ENCODE measurements at places on chromosomes 16 and 17.

DNA sequence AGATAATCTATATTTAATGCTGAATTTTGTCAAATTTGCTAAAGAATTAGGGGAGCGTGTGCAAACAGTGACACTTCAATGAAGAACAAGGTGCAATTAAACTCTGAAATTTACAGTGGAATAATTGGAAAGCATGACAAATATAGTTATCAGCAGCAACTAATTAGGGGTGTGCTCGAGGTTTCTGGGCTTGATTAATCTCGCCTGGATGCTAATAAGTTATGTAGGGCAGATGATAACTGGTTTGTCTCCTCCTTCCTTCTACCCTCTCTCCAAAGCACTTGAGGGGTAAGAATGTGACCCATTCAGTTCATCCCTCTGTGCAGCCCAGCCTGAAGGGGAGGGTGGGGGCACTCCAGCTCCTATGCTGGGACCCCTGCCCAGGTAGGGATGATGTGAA is 21.9 kb downstream of the MRM1 start:
- no peak for DNase-seq

- no peak for DNase-seq
Measured at GRCh38 chr16:66030036-66030435, 336.5 kb upstream of the CDH5 start.

DNA sequence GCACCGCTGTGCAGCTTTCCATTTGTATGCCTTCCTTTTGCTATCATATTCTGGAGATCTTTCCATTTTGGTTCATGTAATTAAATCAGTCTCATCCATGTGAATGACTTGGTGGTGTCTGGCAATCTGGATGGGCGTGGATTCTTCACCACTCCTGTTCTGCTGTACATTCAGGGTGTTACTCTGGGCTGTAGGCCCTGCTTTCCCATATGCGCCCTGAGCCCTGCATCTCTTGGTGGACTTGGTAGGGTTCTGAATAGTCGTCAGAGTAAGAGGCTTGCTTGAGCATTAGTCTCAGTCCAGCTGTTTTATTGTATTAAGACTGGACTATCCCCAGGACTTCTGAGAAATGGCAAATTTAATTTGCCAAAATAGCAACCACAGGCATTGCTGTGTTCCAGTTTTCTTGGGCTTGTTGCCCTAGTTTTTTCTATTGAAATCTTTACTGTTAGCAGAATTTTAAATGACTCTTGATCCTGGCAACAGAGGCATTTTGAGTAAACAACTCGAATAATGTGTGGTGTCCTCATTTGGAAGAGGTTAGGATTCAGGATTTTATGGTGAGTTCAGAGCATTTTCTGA is 14.9 kb downstream of the BANP start:
- no peak for DNase-seq

DNA sequence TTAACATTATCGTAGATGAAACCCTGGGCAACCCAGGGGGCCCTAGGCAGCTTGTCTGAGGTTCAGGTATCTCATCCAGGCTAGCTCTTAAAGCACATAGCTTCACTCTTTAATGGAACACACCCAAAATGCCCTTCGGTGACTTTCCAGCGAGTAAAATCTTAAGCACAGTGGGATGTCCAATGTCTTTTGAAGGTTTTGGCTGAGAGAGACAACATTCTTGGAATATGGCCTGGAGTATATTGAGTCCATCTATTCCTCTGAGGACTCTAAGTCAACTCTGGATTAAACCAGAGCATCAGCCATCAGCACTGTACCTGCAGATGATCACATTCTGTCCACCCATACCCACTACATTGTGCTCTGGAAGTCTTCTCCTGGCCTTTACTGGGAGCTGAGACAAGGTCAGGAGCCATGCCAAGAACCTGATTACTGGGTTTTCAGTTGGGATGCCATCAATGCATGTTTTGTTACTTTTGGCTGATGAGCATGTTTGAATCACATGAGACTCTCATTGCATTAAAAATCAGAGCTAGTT is 63.4 kb upstream of the CDH11 start:
- DNase-seq: no peak

GRCh38 chr16:80341263-80341662 is 199.5 kb upstream of the DYNLRB2 start:
- no peak for DNase-seq

DNA sequence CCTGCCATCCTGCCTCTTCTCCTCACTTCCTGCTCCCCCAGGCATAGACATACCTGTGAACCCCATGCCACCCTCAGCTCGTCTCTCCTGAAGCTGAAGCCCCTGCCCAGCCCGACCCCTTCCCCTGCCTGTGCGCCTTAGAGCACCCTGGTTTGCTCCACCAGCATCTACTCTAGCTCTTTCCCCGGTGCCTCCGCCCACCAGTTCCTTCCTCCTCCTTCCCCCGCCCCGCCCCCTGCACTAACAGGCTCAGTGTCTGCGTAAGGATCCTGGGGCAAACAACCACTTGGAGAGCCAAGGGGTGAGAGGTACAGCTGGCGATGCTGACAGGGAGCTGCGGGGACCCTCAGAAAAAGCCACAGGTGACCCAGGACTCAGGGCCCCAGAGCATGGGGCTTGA is 1.9 kb downstream of the GPR142 start:
- DNase-seq: no peak

GRCh38 chr16:80051040-80051439 is 450.5 kb upstream of the MAF start:
- no peak for DNase-seq

- no peak for DNase-seq
Measured at GRCh38 chr17:75834279-75834920, 9.8 kb downstream of the UNC13D start.

GRCh38 chr17:76176701-76177574 is 35.9 kb upstream of the FOXJ1 start:
- DNase-seq: no peak

GRCh38 chr17:78173097-78173715 is 4.8 kb downstream of the SYNGR2 start:
- DNase-seq: no peak

DNA sequence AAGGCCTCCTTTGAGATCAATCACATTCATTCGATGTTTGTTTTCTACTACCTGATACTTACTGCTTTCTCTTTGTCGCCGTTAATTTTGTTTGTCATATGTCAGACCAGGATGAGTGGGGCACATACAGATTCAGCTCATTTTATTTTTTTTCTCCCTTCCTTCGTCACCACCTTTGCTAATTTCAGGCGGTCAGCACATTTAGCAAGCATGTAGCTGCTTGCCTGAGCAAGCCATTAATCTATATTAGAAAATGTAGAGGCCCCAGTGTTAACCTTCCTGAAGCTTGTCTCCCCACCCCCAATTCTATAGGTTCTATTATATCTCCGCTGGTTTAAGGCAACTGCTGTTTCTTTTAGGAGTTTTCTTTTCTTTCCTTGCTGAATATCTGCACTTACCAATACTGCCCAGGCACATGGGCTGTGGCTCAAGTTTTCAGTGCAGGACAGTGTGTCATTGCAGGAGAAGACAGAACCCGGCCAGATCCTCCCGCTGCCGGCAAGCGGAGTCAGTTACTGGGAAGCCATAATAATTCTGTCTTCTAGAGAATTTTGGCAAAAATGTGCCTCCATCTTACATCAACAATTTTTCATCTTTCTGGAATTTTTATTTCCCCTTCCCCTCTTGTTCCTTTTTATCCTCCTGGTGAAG is 714.3 kb downstream of the WWOX start:
- DNase-seq: no peak

GRCh38 chr17:70158180-70158579 is 11.2 kb upstream of the KCNJ2 start:
- no peak for DNase-seq

DNA sequence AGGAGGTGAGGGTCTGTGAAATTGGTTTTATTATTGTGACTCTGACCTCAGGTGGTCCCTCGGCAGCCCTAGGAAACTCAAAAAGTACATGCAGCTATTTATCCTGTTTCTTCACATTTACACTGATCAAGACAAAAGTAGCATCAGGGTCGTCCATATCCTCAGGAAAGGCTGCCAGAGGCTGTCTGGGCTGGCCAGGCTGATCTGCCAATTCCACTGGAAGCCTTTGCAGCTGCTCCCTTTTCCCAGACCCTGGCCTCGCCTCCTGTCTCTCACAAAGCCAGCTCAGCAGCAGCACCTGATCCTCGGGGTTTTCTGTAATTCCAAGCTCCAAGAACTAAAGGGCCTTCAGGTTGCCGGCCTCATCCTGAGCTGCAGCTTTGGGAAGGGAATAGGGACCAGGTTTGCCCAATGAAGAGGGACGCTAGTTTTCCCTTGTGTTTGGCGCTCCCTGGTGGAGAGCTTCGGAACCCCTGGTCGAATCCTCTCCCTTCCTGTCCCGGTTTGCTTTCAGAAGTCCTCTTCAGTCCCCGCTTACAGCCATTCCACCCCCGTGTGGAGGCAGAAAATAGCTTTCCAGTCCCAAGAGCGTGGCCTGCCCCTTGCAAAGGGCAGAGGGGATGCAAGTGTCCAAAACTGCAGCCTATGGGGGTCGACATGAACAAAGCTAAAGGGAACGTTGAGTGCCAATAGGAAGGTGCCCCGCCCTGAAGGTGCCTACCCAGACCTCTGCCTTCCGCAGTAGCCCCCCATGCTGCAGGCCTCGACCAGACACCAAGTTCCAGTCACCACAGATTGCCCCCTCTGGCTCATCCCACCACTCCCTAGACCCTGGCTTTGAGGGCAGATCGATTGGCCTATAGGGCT is 13.4 kb downstream of the MFSD6L start:
- no peak for DNase-seq

DNA sequence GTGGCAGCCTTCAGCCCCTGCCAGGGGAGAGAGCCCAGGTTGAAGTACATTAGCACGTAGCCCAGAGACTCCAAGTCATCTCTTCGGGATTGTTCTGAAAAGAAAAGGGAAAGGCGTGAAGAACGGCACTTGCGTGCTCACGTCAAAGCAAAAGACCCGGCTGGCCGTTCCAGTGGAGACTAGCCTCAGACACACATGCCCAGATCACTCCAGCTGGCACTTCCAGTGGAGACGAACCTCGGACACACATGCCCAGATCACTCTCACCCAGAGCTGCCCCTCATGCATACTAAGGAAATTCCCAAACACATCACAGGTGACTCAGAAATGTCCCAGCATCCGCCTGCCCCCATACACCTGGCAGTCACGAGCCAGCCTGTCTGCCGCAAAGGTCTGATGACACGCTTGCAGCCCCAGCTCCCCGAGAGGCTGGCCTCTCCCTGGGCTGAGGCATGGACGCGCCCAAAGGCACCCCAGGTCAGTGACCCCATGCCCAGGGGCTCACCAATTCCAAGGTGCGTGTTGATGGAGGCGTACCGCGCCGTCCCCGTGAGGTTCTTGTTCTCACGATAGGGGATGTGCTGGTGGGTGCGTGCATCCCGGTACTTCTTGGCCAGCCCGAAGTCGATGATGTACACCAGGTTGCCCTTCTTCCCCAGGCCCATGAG is 20.9 kb downstream of the CSNK1D start:
- no peak for DNase-seq

GRCh38 chr16:8588682-8589056 is 1.6 kb downstream of the TMEM114 start:
- DNase-seq: no peak

GRCh38 chr16:10877472-10877946 is 507 bp downstream of the CIITA start:
- no peak for DNase-seq

- no peak for DNase-seq
Measured at GRCh38 chr17:36870720-36870999, 66.6 kb upstream of the LHX1 start.

DNA sequence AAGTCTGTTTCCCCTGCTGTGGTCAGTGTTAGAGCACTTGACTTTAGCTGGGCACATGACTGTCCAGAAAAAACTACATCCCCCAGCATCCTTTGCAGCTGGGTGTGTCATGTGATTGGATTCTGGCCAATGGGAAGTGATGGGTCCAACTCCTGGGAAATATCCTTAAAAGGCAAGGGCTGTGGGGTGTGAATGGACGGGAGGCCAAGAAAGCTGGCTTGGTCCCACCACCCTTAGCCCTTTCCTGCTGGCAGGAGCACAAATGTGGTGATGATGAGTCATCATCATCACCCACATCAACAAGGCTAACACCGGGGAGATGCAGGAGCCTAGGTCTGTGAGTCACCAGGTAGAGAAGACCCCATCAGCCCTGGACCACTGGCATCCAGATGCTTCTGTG is 341.7 kb downstream of the C16orf95 start:
- no peak for DNase-seq

DNA sequence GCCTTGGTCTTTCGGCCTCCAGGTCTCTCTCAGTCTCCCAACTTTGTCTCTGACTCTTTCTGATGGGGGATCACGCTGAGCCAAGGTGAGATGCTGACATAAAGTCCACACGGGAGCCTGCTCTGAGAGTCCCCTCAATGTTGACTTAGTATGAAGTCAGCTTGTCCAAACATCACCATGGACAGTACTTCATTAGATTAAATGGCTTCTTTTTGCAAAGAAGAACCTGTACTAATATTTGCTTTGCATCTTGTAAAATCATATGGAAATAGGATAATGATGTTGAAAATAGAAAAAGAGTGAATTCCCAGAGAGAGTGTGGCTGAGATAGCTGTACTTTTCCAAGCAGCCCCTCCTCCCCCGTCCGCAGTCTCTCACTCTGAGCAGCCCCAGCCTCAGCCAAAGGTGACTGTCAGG is 56.7 kb upstream of the SIAH1 start:
- DNase-seq: no peak

GRCh38 chr17:48236681-48237134 is 129.1 kb downstream of the SNX11 start:
- DNase-seq: no peak

GRCh38 chr16:85113913-85114312 is 1.6 kb upstream of the CIBAR2 start:
- no peak for DNase-seq

GRCh38 chr17:82126556-82127314 is 28.7 kb upstream of the FASN start:
- DNase-seq: no peak

GRCh38 chr16:49274591-49274990 is 7.0 kb downstream of the CBLN1 start:
- DNase-seq: no peak

DNA sequence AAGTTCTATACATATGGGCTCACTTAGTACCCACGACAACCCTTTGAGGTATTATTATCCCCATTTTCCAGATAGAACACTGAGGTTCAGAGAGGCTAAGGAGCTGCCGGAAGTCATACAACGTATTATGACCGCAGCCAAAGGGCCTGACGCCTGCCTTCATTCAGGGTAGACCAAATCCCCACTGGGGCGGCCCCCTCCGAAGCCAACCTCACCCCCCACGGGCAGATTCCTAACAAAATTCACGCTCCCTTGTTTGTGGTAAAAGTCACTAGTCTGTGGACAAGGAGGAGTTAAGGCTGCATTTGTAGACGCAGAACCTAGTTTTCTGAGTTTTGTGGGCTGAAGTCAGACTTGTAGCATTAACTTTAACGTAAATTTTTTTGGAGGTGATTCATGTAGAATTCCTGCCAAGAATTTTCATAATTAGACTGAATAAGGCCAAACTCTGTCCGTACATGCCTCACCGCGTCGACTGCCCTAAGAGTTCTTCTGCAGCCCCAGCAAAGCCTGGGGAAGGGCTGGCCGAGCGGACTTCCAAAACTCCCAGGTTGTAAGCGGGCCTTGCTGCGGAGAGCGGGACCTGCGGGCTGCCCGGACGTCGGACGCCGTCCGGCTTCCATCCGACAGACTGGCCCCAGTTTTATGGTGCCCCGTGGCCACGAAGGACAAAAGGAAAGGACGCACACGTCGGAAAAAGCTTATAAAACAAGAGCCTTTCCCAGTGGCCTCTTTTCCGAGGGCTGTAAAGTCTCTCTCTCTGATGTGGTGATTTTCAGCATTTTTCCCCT is 75.7 kb downstream of the NXN start:
- DNase-seq: no peak

- DNase-seq: no peak
Measured at GRCh38 chr17:32357615-32358014, 7.7 kb downstream of the ZNF207 start.

- no peak for DNase-seq
Measured at GRCh38 chr17:43431714-43432523, 33.1 kb downstream of the ARL4D start.

All from cortex of kidney (tissue), 1 donor.